Type B pancreatic cell (in vitro differentiated cells): ENCODE measurements at places on chromosomes 11 and 22. TPM values are rescaled to one million over a fixed set of nuclear protein-coding genes. Genes with fewer than 3 reads are reported as not detected.

DNA sequence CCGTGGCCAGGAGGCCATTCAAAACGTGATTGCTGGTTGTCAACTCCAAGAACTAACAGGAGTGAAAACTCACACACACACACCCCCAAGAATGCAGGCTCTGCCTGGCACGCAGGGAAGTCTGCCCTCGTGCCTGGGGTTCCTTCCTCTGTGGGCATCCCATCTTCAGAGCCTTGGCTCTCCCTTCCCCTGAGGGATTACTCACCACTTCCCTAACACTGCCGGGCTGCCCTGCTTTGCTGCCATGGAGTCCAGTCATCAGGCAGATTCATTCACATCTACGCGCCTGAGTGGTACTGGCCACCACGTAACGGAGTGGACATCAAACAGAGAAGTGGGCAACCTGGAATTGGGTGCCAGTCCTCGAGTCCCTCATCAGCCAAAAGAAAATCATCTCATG lies 120.7 kb upstream of the TMEM45B start:
- DNase-seq, result no peak

DNA sequence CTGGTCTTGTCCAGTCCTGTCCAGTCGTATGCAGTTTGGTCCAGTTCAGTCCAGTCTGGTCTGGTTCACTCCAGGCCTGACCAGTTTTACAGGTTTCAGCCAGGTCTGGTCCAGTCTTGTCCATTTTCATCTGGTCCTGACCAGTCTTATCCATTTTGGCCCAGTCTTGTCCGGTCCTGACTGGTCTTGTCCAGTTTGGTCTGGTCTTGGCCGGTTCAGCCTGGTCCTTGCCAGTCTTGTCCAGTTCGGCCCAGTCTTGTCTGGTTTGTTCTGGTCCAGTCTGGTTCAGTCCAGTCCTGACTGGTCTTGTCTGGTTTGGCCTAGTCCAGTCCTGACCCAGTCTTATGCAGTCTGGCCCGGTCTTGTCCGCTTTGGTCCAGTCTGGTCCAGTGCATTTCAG lies 380.2 kb downstream of the OR4C45 start:
- no peak for DNase-seq

DNA sequence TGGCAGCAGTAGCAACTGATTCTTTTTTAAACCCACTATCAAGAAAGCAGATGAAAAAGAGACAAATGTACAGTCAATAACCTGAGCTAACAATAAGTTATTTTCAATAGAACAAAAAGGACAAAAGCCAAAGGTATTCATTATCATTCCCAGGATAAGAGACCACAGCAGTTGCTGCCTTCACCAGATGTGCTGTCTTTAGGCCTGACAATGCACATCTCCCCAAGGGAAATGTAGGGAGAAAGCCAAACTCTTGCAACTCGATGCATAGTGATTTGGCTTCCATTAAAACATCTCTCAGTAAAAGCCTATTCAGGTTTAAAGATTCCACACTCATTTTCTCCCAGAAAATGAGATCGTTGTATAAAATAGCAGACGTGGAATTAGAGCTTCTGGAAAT lies 210.7 kb downstream of the METTL15 start:
- DNase-seq, result no peak

DNA sequence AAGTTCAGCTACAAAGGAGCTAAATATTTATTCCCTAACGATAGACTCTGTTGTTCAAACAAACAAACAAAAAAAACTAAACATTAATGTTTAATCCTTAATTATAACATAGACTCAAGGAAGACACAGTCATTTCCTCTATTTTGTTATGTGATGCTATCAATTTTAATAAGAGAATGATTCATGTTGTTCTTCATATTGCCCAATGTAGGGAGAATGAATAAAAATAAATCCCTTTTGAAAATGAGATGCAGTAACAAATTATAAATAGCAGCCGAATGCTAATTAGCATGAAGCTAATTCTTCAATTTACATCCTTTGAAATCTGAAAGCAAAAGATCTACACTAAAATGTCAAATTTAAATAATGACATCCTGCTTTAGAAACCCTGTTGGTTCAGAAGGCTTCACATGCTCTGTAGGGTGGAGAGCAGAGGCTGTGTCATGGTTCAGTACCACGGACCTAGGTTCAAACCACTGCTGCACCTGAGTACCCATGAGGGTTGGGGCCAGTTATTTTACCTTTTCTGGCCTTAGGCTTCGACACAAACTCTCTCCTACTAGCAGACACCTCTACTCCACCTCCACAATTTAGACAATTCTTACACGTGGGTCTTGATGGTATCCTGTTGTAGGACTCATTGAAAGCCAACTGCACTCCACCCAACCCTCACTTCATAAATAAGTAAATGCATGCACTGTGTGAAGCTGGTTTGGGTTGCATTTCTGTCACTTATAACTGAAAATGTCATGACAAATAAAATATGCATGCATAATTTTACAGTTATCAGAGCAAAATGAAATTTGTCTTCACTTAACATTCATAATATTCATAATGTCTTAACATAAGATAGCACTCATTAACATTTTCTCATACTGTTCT lies 89.0 kb downstream of the RRAS2 start:
- no peak for DNase-seq

GRCh38 chr11:57513452-57513795 lies 2.1 kb downstream of the SLC43A1 start:
- DNase-seq, result no peak

GRCh38 chr22:36757668-36758211 lies 18.2 kb downstream of the IFT27 start:
- DNase-seq, result peak; percentile 82

The PATE2 gene
- total RNA-seq, result not detected in 2 replicates

The SDHD gene
- 67.9 and 97.2 TPM in 2 replicates for total RNA-seq

DNA sequence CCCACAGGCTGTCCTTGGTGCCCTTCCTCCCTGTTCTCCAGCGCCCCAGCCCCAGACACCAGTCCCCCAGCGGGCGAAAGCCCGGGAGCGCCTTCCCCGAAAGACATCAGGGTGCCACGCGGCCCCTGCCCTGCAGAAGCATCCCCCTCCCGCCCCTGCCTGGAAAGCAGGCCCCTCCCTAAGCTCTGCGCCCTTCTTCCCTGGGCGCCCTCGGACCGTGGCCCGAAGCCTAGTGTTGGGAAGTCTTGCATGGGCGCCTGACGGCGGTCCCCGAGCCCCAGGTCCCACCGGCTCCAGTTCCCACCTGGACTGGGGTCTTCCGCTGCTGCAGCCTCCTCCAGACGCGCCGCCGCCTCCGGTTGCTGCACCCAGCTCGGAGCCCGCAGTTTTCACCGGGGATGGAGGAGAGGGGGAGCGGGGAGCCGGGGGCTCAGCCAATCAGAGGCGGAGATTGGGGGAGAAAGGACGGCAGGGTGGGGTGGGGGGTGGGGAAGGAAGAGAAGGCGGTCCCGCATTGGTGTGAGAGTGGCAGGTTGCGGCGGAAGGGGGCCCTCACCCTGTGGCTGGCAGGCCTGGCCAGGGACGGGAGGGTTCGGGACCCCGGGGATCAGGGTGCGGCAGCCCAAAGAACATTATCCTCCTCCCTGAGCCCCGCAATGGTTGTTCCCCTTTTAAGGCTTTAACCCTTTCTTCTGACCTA lies at the start of gene THY1:
THY1 (minus strand) TSS at position 364 of the 700 bp plus-strand sequence. CDS start 2,267 bp downstream, outside the sequence.
- no peak for DNase-seq

The APOA1 gene
- 116 and 626 TPM in 2 replicates for total RNA-seq

GRCh38 chr22:37626144-37626543 lies 13.3 kb upstream of the SH3BP1 start:
- DNase-seq, result no peak

- DNase-seq, result no peak
Observed at GRCh38 chr22:47419239-47419638, 656.8 kb downstream of the TBC1D22A start.

The FGF3 gene
- not detected in 2 replicates for total RNA-seq

- DNase-seq, result no peak
Observed at GRCh38 chr11:122633219-122633829, 22.2 kb upstream of the UBASH3B start.

- no peak for DNase-seq
Observed at GRCh38 chr11:39807904-39808303, 1651.5 kb downstream of the LRRC4C start.

- no peak for DNase-seq
Observed at GRCh38 chr11:106091480-106092123, 14.1 kb downstream of the AASDHPPT start.

DNA sequence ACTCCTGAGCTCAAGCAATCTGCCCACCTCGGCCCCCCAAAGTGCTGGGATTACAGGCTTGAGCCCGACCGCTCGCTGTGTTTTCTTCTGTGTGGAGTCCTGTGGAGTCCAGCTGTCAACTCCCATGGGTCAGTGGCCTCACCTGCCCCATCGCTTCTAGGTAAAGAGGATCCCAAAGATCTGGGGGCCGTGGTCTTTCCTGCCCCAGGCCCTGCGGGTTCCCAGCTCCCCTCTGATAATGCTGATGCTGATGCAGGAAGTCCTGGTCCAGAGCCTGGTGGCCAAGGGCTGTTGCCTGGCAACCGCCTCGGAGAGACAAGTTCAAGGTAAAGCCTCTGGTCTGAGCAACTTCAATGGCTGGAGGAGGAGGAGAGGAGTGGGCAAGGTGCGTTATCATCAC lies 9.6 kb downstream of the SSTR3 start:
- no peak for DNase-seq

- no peak for DNase-seq
Observed at GRCh38 chr11:58652726-58653280, 30.3 kb downstream of the CNTF start.

- DNase-seq, result no peak
Observed at GRCh38 chr11:61532134-61533038, 23.8 kb downstream of the LRRC10B start.

The MB gene
- total RNA-seq, result 0.36 and 0.48 TPM in 2 replicates
